ENCODE measurements at places on chromosomes 7 and 10.

DNA sequence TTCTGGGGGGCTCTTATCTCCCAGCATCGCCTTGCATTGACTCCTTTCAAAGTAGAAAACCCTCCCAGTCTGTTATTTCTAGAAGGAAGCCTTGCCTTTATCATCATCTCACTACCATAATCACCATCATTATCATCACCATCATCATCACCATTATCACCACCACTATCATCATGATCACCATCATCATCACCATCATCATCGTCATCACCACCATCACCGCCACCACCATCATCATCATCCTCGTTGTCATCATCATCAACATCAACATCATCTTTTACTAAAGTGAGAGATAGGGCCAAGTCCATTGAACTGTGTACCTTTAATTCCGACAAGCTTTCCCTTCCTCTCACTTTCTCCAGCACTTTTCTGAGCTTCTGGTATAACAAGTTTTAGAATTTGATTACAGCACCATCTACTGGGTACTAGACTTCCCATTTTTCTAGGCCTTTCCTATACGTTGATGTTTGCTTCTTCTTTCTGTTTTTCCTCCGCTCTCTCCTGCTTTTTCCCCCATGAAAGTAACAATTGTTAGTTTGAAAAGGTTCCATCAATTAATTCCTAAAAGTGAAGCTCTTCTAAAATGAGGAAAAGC lies 226.4 kb downstream of the BUB3 start:
- DNase-seq, result no peak

GRCh38 chr10:86306628-86307278 lies 59.8 kb downstream of the GRID1 start:
- DNase-seq, result no peak

DNA sequence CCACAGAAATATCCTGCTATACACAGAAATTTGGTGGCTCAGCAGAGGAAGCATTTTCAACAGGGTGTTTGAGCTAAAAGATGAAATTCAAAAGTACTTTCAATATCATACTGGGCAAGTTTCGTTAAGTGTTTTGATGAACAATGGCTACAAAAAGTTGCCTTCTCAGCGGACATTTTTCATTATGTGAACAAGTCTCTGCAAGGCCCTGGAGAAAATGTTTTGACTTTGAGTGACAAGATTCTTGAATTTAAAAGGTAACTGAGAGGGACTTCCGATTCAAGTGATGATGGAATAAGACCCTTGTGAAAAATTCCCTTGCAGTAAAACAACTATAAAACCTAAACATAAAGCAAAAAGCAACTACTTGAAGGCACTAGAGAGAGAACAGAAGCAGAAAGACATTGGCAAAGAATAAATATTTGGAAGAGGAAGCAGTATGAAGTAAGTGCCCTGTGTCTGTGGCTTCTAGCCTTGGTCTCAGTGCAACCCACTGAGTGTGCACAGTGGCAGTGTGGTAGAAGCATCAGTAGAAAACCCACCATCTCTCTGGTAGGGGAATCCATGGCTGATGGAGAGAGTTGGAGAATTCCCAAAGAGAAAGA lies 62.5 kb upstream of the NAMPT start:
- DNase-seq, result no peak

- no peak for DNase-seq
Measured at GRCh38 chr7:113113912-113114311, 4.4 kb downstream of the SMIM30 start.

GRCh38 chr7:14021069-14021468 lies 31.6 kb upstream of the ETV1 start:
- DNase-seq, result no peak

DNA sequence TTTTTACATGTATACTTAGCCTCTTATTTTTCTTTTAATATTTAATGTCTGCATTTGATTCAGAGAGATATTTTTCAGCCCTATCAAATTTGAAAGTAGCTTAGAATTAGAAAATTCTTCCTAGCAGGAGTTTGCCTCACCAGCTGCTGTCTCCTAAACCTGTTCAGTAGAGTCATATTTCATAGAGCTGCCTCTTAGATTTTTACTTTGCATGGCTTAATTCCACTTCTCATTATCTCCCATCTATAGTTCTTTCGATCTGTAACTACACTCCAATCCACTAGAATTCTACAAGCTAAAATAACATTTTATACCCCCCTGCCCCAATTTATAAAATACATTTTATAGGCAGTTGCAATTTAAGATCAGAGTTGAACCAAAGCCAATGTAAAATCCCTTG lies 227.0 kb downstream of the ANK3 start:
- DNase-seq, result no peak

GRCh38 chr10:47039562-47039913 lies 128.3 kb downstream of the PTPN20 start:
- DNase-seq, result no peak

- no peak for DNase-seq
Measured at GRCh38 chr10:132229834-132230556, 43.2 kb downstream of the DPYSL4 start.

DNA sequence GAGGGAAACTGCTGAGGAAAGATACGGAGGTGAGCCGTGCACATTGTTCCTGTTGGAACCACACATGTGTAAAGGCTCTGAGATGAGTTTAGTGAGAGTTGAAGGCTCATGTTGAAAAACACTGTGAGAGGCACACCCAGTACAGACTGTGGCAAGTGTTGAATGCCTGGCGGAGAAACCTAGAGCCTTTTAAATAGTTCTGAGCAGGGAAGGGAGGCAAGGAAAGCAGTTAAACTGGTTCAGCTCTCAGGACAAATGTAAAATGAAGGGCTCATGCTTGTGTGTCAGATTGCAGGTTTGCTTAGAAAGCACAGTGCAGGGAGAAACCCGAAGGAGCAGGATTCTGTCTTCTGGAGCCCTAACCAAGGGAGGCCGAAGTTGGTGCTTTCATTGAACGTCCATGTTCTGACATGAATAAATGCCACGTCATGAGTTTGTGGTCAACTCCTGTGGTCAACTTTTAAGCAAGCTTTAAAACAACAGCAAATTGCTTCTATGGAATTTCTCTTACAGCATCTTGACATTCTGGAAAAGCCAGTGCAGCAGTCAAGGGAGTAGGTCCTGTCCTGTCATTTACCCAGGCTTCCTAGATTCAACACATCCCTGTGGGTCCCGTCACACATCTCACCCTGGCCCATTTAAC lies 650.9 kb upstream of the GALNT17 start:
- DNase-seq, result no peak

DNA sequence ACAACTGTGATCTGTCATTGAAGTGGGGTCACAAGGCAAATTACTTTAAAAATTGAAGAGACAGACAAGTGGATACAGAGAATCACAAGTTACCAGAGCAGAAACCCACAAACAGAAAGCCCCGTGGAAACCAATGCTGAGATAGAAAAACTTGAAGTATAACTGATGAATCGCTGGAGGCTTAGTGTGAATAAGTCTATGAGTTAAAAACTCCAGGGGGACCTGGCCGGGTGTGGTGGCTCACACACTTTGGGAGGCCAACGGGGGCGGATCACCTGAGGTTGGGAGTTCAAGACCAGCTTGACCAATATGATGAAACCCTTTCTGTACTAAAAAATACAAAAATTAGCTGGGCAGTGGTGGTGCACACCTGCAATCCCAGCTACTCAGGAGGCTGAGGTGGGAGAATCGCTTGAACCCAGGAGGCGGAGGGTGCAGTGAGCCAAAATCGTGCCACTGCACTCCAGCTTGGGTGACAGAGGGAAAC lies 69.7 kb upstream of the ZNRF2 start:
- DNase-seq, result no peak

DNA sequence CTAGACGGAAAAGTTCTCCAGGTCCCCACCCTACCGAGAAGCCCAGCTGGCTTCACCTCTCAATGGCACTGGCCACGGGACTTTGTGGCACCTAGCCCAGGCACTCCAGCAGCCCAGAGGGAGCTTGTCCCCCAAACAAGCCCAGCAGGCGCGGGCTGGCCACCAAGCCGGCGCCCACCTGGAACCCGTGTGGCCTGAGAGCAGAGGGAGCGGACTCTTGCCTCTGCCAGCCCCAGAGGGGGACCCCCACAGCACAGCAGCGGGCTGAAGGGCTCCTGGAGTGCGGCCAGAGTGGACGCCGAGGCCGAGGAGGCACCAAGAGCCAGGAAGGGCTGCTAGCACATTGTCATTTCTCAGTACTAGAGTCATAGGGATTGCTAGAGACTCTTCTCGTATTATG lies 671.4 kb downstream of the CNTNAP2 start:
- DNase-seq, result no peak

GRCh38 chr7:157840174-157840913 lies 503.5 kb downstream of the DNAJB6 start:
- DNase-seq, result no peak

DNA sequence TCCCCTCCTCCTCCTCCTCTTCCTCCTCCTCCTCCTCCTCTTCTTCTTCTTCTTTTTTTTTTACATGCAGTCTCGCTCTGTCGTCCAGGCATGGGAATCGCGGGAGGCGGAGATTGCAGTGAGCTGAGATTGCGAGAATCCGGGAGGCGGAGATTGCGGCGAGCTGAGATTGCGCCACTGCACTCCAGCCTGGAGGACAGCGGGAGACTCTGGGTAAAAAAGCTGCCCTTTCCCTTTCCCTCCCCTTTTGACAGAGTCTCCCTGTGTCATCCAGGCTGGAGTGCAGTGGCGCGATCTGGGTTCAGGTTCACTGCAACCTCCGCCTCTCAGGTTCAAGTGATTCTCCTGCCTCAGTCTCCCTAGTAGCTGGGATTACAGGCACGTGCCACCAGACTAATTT lies 168.1 kb upstream of the MALRD1 start:
- DNase-seq, result no peak

DNA sequence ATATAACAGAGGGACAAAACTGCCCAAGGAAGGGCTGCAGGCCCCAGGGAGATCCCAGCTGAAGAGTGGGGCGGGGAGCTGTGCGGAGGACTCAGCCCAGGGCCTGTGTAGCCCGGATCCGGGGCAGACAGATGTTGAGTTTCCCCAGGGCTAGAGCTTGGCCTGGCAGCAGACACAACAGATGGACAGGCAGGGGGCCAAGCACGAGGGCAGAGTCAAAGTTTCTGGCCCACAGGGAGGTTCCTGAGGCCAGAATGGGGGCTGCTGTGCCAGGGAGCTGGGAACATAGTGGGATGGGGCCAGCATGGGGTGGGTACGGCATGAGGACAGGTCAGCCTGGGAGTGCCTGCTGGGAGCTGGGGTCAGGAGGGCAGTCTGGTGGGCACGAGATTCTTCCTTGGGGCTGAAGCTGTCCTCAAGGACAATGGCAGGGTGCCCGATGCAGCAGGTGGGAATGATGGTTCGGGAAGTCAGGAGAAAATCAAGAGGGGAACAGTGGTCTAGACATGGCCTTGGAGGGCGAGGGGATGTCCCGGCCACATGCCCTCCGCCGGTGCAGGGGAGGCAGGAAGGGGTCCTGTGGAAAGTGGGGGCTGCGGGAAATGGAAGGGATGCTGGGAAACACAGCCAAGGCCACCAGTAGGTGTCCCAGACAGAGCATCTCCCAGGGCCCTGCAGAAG lies 519.1 kb upstream of the FOXK1 start:
- no peak for DNase-seq

DNA sequence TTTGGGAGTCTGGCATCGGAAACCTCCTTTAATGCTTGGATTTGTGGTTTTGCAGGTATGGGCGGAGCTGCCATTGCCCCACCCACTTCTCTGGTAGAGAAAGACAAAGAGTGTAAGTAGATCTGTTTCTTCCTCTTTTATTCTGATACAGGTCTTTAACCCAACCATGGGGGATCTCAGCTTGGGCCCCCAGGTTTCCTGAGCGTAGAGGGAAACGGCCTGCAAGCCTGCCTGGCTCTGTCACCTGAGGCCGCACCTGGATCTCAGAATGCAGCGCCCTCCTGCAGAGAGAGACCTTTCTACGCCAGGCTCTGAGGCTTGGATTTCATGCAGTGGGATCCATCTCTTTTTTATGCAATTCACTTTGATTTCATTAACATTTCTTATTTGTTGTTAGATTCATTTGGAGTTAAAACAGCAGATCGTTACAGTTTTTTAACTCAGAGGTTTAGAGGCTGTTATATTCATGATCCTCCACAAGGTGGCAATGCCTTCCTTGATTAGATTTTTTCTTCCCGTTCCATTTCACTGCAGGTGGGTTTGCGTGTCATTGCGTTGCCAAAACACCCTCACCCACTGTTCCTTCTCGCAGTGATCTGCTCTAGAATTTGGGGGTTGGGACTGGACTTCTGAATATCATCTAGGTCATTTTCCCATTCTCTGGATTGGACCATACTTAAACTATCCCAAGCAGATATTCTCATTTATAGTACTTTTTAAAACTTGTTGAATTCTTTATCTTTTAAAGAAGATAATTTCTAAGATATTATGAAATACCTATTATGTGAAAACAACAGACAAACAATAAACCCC lies 20.0 kb downstream of the RBM17 start:
- no peak for DNase-seq

GRCh38 chr7:74101061-74101681 lies 17.6 kb downstream of the LIMK1 start:
- DNase-seq, result no peak

GRCh38 chr10:100774223-100774622 lies 28.8 kb downstream of the PAX2 start:
- DNase-seq, result no peak

- DNase-seq, result no peak
Measured at GRCh38 chr7:29808075-29808801, 1.9 kb downstream of the WIPF3 start.

GRCh38 chr10:104501864-104502579 lies 139.1 kb upstream of the SORCS3 start:
- no peak for DNase-seq

- no peak for DNase-seq
Measured at GRCh38 chr10:14571866-14572507, 202.7 kb downstream of the FAM107B start.

GRCh38 chr10:122854648-122855047 lies 9.0 kb upstream of the CUZD1 start:
- no peak for DNase-seq

- DNase-seq, result no peak
Measured at GRCh38 chr10:25933653-25934608, at the start of gene MYO3A. TSS of gene MYO3A (plus strand) at chr10:25934229. CDS start at chr10:25952111, 17,882 bp downstream.

DNA sequence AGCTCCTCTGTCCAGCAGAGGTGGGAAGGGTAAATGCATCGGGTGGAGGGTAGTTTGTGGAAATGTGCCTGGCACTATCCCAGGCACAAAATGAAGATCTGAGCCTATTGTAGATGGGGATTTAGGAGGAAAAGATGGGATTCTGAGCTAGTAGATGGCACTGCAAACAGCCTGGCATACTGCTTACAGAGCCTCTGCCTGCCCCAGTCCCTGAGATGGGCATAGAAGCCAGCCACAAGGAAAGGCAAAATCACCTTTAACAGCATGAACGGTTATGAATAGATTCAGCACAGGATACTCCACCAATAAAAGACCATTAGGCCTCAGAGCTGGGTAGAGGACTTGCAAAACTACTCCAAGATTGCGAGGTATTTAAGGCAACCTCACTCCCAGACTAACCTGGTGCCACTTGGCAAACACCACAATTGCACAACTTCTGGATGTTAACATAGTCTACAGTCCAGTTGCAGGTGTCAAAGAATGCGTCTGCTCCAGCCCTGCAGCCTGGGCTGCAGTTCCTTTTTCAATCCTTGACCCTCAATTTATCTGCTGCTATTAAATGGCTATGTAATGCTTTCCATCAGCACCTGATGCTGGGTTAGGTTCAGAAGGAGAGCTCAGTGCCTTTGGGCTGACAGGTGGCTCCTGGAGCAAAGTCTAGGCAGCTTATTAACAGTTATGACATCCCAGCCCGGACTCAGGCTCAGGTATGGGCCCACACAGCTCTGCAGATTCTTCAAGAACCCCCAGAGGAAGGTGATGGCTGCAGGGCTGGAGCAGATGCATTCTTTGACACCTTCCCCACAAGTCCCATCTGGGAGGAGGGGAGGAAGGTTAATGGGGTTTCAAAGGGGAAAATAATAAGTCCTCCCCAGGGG lies 34.0 kb downstream of the CDHR3 start:
- DNase-seq, result no peak
